SHP77 treated with DMSO at 0.1 percent for 48 hours (cell line): ENCODE measurements at places on chromosomes 5 and 9.
A peak's percentile ranks its signal among the peaks of the same experiment; 100 is the strongest.

DNA sequence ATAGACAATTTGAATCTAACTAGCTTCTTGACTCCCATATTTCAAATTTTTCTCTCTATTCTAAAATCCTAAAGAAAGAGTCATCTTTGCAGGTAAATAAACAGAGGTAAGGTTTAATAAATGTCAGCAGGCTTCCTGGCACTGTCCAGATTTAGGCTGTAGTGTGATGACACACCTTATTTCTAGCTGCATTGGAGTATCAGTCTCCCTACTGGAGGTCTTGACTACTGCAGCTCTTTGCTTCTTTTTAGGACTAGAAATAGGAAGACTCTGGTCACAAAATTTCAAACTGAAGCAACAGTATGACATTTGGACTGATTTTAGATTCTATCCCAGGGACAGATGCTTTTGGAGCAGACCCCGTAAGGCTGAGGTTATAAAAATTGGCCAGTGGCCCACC is 40.7 kb upstream of the PPP3R2 start:
- no peak for DNase-seq

DNA sequence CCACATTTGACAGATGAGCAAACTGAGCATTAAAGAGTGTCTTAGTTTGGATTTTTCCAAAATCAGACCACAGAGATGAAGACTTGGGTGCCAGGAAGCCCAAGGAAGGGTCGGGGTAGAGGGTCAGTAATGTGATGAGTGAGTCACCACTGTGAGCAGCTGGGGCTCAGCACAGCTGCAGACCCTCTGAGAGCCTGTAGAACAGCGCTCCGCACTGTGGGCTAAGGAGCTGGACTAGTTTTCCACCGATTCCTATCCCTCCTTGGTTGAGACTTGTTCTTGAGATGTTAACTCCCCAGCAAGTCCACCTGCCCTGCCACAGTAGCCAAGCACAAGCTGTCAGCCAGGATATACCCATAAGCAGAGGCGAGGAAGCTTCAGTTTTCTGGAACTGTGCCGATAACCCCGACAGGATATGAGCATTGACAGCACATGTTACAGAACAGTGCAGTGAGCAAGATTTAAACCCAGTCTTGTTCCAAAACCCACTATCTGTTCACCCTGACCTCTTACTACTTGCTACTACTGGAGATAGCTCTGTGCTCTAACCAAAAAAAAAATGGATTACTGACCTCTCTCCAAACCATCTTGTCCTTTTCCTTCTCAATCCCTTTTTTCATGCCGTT is 31.8 kb downstream of the EGFLAM start:
- no peak for DNase-seq

DNA sequence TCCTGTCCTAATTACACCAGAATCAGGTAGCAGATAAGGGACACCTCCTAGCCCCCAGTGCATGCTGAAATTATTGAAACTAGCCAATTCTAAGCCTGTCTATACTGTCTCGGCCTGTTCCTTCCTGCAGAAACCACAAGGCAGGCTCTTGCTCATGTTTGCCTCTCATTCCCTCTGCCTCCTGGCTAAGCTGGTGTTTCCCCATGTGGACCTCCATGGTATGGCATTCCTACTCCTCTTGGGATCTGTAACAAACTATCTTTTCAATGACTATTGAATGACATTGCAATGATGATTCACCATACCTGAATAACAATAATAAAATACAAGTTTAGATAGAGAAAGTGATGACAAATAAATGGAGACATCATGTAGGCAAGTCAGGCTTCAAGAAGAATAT is 35.6 kb upstream of the ADAMTS16 start:
- DNase-seq = no peak

GRCh38 chr5:157516626-157517325 is 56.8 kb downstream of the NIPAL4 start:
- no peak for DNase-seq

- DNase-seq = peak; percentile 75
Measured at GRCh38 chr9:116264361-116264760, 110.8 kb downstream of the PAPPA start.

DNA sequence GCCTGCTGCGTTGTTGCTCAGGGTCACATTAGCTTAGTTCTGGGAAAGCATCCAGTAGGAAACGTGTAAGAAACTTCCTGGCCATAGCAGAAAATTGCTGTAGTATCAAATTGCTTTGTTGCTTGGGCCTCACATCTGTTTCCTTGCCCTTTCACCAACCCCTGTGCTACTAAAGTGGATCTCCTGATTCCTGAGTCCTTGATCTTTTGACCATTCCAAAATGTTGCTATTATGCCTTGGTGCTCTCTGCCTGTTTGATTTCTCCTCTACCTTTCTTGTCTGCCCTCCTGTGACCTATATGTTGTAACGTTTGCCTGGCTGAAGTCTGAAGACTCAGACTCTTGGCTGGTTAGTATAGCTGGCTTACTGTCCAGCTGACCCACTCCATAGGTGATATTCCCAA is 350.5 kb downstream of the ADGRV1 start:
- DNase-seq = no peak

DNA sequence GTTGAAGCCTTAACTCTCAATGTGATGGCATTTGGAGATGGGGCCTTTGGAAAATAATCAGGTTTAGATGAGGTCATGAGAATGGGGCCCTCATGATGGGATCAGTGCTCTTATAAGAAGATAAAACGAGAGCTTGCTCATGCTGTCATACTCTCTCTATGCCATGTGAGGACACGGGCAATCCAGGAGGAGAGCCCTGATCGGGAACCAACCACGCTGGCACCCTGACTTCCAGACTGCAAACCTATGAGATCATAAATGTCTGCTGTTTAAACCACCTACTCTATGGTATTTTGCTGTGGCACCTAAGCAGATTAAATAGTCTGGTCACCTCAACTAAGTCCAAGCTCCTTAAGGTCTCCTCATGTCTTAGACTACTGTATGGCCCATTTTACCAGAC is 10.0 kb downstream of the HMGCS1 start:
- no peak for DNase-seq

GRCh38 chr5:39102684-39103155 is 28.5 kb upstream of the RICTOR start:
- no peak for DNase-seq
